ENCODE measurements at places on chromosomes 2 and 18. TPM values are rescaled to one million over a fixed set of nuclear protein-coding genes. Genes with fewer than 3 reads are reported as not detected.

GRCh38 chr2:79660557-79660956 is 147.7 kb downstream of the CTNNA2 start:
- no peak for DNase-seq

DNA sequence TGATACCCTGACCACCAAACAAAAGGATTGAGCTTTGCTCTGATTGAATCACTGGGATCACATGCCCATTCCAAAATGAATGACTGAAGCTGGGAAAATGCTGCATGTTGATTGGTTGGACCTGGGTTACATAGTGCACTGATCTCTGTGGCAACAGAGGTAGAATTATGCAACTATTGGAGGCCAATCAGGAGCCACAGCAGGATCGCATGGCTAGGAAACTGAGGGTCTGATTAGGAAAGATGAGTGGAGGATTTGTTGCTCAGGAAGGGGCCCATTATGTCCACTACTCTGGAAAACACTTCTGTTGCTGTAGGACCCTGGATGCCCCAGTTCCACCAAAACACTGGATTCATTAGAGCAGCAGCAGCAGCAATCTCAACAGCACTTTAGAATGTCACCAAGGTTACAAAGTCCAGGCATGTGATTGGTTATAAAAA is 25.9 kb upstream of the SGPP2 start:
- no peak for DNase-seq

DNA sequence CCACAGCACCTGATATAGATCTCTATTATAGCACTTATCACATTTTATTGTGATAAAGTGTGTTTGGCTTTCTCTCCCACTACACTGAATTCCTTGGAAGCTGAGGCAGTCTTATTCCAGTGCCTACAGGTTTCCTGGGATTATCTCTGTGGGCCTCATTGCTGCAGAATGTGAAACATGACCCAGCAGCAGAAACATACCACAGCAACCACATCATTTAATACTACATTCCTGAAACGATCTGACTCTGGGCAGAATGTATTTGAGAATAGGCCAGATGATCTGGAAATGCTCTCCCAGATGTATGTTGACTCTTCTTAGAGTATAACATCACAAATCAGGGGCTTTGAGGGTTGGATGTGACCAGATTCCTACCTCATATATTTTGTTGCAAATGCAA is 323.5 kb upstream of the TANK start:
- DNase-seq: peak; percentile 8

- no peak for DNase-seq
These were observed 239.8 kb downstream of the EIPR1 start for GRCh38 chr2:3137651-3138300.

DNA sequence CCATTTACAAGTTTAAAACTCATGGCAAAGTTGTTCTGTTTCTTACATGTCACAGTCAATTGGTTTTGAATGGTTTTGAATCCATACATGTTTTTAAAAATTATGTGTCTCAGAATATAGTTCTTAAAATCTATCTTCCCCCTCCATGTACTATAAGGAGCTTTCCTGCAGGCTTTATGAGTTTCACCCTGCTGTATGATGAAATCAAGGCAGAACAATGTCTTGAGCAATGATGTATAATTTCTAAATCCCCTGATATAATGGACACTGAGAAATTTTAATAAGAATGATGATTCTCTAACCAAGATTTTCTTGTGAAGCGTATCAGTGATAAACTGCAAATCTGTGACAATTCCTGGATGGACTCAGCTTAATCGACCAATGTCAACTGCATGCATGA is 10.6 kb upstream of the ZNF516 start:
- no peak for DNase-seq

DNA sequence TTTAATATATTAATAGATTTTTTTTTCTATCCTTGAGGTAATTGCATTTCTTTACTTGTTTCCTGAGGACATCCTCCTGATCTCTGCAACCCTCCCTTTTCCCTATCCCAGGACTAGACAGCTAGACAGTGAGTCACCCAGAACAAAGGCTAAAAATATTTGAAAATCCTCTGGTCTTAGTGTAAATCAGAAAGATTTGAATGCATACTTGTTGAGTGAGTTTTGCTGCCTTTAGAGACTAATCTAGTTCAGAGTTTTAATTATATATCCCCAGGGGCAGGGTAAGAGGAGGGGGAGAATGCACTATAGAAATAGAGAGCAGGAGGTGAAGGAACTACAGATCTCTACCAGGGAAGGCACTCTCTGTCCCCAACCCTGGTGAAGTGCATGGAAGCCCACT is 202.3 kb upstream of the TCF4 start:
- DNase-seq: no peak

- no peak for DNase-seq
These were observed 114.5 kb upstream of the ZFP36L2 start for GRCh38 chr2:43340945-43341356.

- no peak for DNase-seq
These were observed 20.3 kb upstream of the PDE1A start for GRCh38 chr2:182447163-182447562.

The POTEC gene
- total RNA-seq: not detected

DNA sequence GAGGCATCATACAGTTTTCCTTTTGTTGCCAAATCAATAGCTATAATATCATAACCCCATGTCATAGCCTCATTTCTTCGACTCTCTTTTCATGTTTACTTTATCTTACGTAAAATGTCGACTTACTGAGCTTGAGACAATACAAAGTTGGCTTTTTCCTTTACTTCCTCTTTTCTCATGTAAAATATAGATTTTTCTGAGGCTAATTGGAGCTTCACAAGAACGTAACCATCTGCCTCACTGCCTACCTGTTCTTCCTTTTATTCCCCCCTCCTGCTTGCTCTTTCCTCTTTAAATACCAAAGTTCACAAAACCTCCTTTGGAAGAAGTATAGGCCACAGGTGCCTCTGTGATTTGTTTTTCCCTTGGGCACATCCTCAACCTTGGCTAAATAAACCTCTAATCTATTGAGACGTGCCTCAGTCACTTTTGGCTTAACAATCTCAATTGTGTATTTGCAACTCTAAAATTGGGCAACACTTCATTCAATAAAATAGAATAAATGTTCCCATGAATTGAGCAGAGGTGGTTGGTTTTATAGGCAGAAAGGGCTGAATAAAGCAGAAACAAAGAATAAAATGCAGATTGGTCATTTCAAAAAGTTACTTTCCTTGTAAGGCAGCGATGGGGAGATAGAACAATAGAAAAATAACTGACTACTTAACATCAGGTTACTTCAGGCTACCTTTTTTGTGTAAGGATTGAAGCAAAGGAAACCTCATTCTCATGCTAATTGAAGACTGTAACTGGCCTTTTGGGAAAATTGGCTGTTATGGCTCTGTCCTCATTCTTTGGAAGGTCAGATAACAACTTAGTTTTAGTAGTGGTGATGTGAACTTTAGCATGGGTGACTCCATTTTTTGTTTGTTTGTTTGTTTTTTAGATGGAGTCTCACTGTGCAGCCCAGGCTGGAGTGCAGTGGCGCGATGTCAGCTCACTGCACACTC is 21.3 kb downstream of the COMMD1 start:
- no peak for DNase-seq

DNA sequence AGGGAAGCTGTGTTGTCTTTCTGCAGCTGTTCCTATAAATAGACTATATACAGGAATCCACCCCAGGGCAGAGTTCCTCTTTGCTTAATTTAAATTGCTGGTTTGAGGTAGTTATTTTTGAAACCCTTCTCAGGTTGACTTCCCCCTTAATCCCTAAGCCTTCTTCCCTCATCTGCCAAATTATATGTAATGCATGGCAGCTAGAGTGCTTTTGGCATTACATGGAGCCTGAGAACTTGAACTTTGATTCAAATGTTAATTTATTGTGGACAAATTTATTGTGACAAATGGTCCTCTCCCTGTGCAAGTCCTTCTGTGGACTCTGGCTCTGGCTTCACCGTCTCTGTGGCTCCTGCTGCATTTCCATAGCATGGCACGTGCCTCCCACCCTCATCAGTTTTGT is 29.2 kb downstream of the MYO1B start:
- DNase-seq: no peak

DNA sequence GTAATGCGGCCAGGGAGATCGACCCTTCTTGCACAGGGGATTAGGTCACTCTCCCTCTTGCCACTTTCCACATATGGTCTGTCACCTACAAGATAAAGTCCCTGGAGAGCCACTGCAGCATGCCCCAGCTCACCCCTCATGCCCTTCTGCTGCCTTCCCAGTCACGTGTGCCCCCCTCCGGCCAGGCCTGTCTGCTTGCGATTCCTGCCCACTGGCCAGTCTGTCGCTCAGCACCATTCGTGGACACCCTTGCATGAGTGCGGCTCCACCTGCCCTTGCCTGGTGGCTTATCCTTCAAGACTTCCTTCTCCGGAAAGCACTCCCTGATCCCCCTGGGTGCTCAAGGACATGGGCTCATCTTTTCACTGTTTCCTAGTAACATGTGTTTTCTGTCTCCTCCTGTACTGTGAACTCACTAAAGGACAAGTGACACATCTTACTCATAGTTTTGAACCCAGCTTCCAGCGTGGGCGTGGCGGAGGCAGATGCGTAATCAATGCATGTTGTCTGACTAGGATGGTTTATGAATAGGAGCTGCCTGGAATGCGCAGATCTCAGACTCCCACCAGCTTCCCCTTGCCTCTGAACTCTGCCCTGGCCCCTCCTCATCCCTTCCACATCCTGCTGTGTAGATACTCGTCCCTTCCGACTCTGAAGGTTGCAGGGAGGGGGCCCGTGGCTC is 7.8 kb upstream of the NT5DC4 start:
- no peak for DNase-seq

The SP140 gene
- total RNA-seq: 10.9 TPM
